GM12864 (cell line): ENCODE measurements at places on chromosomes 7 and 10.

GRCh38 chr10:133230387-133231195 lies 574 bp downstream of the UTF1 start:
- no peak for DNase-seq

- DNase-seq, result no peak
Measured at GRCh38 chr10:82463614-82464013, 588.6 kb downstream of the NRG3 start.

GRCh38 chr7:89928451-89928850 lies 225.8 kb upstream of the STEAP1 start:
- no peak for DNase-seq

- DNase-seq, result no peak
Measured at GRCh38 chr7:128425850-128426249, 16.1 kb upstream of the IMPDH1 start.

- DNase-seq, result no peak
Measured at GRCh38 chr10:127423218-127423915, 125.7 kb upstream of the NPS start.

DNA sequence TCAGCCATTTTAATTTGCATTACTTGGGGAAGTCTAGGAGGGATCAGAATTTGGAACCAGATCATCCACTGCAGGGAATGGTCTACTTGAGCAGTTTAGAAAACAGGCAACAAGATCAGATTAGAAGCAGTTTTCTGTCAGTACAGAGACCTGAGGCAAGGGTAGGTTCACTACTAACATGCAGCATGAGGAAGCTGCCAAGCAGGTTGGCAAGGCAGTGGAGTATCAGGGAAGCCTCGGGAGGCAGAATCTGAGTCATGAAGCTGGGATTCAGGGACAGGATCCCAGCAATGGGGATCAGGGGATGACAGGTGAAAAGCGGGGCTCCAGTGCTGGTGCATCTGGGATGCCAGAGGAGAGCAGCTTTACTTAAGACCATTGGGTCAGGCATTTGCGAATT lies 28.1 kb downstream of the ENO4 start:
- DNase-seq, result no peak

DNA sequence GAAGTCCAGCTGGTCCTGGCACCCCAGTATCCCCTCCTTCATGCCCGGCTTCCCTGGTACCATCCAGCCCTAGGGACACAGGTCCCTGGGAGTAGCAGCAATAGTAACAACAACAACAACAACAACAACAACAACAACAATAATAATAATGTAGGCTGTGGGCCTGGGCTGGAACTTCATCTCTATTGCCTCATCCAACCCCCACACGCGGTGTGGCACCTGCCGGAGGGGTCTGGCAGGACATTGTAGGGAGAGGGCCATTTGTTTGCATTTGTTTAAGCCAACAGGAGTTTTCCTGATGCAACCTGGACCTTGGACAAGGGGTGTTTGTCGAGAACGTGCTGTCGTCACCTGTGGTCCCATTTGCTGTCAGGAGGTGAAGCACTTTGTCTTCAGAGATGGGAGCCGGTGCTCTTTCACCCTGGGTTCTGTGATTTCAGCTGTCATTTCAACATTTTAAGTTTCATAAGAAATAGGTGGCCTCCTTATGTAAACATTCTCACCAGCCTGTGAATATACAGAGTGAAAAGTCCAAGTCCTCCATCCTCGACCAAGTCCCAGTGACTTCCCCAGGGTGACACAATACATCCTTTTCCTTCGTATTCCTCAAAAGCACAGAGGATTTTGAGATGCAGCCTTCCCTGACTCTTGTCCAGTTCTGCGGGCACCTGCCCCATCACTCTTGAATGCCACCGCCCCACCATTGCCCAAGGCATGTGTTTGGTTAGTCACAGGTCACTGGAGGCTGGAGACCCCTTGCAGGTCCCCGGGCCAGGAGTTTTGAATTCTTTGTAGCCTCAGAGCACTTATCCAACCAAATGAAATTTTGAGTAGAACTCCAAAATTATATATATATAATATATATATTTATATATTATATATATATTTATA lies 9.2 kb downstream of the LHPP start:
- DNase-seq, result no peak

DNA sequence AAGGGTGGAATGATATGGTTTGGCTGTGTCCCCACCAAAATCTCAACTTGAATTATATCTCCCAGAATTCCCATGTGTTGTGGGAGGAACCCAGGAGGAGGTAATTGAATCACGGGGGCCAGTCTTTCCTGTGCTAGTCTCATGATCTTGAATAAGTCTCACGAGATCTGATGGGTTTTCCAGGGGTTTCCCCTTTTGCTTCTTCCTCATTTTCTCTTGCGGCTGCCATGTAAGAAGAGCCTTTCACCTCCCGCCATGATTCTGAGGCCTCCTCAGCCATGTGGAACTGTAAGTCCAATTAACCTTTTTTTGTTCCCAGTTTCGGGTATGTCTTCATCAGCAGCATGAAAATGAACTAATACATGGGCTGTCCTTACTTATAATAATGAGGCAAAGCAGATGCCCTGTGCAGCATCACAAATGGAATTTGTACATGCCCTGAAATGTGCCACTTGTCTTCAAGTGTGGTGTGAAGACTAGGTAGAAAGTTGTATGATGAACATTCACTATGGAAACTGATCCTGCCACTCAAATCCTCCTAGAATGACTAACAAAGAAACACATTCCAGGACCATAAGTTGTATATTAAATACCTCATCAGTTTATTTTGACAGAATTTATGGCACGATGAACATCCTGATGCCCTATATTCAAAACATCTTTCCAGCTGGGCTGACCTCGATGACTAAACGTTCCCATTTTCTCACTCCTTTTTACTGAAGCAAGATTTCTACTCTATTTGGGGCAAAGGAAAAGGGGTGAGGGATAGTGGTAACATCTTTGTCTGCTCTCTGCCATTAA lies 122.8 kb upstream of the CTTNBP2 start:
- no peak for DNase-seq

GRCh38 chr7:71733107-71733870 lies 601.3 kb downstream of the GALNT17 start:
- peak; percentile 22 for DNase-seq

GRCh38 chr7:67753891-67754290 lies 757.3 kb downstream of the TYW1 start:
- no peak for DNase-seq

- DNase-seq, result no peak
Measured at GRCh38 chr10:75108684-75109458, 2.6 kb upstream of the SAMD8 start.

DNA sequence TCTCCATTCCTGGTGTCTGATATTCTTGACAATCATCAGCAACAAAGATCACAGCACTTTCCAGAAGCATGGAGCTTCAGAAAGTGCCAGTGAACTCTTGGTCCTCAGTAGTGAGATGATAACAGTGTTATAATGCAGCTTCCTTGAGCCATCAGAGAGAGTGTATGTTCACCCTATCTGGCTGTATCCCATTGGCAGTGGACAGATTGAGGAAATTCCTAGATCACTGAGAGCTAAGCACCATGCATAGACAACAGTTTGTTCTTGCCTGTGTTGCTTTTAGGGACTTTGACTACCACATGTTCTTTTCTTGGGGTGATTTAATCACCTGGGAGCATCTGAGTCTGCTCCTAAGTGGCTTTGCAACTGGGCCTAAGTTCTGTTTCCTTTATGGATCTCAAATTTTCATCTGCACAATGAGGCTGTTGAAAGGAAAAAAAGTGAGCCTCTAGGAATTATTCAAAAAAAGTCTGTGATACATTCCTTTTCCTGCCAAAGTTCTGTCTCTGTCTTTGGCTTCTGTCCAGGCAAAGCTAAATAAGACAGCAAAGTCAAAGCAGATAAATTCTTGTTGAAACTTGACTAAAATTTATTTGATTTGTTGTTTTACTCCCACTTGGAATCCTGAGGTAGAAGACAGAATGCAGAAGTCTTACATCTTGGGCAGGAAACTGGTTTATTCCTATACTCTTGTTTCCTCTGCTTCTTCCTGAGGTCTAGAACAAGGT lies 14.5 kb upstream of the ZNF282 start:
- no peak for DNase-seq

GRCh38 chr7:47283497-47284131 lies 298.3 kb downstream of the TNS3 start:
- DNase-seq, result no peak

DNA sequence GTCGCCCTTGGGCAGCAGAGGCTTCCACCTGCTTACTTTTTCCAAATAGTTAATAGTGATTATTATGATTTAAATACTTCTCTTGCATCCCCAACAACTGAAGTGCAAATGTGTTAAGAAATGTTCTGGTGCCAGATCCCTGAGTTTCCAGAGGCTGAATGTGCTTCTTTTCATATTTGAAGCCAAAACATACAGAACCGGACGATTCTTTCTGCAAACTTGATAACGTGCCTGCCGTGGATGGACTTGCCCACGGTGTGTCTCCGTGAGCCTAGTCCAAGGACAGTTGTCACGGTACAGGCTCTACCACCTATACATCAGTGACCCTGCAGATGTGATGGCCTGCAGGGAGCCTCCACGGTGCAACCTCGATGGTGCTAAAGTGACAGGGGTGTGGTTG lies 198.6 kb upstream of the LYZL2 start:
- no peak for DNase-seq

- no peak for DNase-seq
Measured at GRCh38 chr10:21297603-21298383, 227.7 kb downstream of the SKIDA1 start.

DNA sequence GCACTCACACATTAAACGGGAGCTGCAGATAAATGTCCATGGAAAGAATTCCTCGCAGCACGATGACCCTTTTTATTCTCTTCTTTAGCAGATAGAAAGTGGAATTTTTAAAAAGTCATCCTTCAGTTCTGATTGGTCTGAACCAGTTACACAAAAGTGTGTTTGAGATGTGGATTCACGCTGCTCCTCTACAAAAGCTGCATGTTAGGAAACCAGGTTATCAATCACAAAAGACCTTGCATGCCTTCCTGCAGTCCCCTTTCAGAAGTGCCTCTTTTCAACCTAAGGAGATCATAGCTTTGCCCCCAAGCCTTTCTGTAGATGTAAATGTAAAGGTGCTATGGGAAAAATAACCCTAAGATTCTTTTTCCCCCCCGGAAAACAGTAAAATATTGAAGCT lies 299.7 kb downstream of the PLXDC2 start:
- DNase-seq, result no peak

GRCh38 chr10:69792341-69792740 lies 9.4 kb upstream of the COL13A1 start:
- DNase-seq, result no peak

GRCh38 chr10:120987359-120987758 lies 136.2 kb downstream of the WDR11 start:
- DNase-seq, result peak; percentile 13

GRCh38 chr10:120253131-120253530 lies 203.9 kb upstream of the PLPP4 start:
- no peak for DNase-seq

DNA sequence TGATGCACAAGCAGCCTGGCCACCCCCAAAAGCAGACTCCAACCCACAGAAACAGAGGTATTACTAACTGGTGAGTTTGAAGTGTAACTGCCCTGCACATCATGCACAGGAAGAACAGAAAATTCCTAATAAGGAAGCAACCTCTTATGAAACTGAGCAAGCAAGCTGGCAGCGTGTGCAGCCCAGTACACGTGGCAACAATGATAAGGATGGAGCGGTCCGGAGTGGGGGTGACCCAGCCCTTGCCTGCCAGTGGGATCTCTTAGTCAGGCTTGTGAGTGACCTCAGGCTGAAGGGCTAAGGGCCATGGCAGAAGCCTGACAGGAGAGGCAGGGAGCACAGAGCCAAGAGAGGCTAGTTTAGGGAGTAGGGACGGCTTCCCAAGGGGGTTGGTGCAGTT lies 22.1 kb upstream of the AOAH start:
- no peak for DNase-seq

- no peak for DNase-seq
Measured at GRCh38 chr10:692682-693351, 3.3 kb upstream of the DIP2C start.

- DNase-seq, result no peak
Measured at GRCh38 chr10:55220975-55221374, 419.9 kb upstream of the PCDH15 start.

DNA sequence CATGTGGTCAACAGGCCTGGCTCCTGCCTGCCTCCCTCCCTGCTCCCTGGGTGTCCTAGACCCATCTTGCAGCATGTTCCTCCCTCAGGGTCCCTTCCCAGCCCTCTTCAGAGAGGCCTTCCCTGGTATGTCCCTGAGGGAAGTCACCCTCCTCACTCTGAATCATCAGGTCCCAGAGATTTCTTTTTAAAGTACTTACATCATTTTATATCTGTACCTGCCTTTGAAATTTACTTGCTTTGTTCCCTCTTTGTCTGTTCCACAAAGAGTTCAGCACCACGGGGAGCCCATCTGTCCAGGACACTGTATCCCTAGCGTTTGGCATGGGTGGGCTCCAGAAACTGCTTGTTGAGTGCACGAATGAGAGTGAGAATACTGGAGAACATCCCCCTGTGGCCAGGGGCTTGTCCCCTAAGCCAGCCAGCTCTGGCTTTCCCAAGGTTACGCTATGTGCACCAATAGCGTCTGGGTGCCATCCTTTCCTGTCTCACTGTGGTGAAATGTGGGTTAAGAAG lies 50.6 kb upstream of the IGFBP3 start:
- no peak for DNase-seq

- no peak for DNase-seq
Measured at GRCh38 chr7:117338020-117338419, 15.2 kb upstream of the WNT2 start.

DNA sequence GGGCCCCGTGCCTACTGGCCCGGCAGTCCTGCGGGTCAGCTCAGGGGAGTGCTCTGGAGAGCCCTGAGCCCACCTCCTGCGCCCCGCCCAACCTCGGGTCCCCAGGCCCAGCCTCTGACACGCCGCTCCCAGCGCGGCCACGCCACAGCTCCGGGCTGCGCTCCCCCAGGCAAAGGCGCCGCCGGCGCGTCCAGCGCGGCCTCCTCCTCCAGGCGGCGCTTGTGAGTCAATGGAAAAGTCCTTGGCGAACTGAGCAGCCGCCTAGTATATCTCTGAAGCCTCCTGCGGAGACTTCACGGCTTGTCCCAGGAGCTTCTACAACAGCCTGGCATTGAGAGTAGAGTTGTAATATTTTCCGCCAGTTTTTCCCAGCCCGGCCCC lies 29.5 kb upstream of the BMS1 start:
- no peak for DNase-seq
